Keratinocyte (primary cell): ENCODE measurements at places on chromosomes 1 and 21.

- no peak for DNase-seq
Observed at GRCh38 chr1:229047161-229047839, 223.6 kb upstream of the RAB4A start.

DNA sequence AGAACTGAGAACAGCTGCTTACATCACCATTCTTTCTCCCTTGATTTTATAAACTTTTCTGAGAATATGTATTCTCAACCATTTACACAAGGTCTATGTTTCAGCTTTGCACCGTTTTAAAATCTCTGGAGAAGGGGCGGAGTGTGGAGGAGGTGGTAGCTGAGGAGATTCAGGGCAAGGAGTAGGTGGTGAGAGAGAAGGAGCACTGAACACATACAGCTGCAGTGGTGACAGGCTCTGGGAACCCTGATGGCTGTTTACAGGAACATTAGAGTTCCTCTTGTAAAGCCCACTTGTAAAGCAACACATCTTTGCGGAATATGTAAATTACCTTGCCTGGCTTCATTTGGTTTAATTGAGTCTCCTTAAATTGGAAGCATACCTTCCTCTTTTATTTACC, 89.7 kb downstream of the SMYD2 start:
- no peak for DNase-seq

- DNase-seq: no peak
Observed at GRCh38 chr1:3471356-3472087, 17.1 kb downstream of the ARHGEF16 start.

GRCh38 chr21:27300770-27301169, 333.9 kb upstream of the ADAMTS5 start:
- no peak for DNase-seq

DNA sequence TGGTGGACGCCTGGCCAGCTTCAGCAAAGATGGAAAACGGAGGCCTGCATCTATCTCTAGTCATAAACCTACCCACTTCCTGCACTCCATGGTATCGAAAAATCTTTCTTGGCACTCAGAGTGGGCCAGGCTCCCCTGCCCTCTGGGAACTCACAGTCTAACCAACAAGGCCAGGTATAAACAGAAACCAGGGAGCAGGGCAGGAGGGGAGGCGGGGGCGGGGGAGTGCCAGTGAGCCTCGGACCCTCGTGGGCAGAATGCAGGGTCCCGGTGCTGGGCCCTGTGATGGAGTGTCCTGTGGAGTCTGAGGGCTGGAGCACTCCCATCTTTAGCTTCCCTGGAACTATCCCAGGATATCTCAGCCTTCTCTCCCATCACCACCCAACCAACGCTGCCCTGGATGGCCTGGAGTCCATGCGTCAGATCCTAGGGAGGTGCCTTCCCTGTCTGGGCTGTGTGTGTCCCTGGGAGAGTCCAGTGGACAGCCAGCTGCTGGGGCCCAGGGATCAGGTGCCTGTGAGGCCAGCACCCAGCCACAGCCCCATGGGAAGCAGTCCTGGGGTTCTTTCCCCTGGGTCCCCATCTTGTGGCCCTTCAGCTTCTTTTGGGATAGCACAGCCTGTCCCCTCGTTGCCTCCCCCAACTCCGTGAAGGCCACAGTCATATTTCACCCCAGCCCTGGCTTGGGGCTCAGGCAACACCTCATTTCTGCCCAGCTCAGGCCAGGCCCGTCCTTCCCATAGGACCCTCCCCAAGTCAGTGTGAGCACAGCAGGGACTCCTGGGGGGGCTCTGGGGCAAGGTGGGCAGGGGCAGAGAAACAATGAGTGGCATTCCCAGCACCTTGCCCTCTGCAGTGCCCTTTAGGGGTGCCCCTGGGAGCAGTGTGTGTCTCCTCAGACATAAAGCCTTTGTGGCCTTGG, 1.1 kb upstream of the EPS8L3 start:
- no peak for DNase-seq

DNA sequence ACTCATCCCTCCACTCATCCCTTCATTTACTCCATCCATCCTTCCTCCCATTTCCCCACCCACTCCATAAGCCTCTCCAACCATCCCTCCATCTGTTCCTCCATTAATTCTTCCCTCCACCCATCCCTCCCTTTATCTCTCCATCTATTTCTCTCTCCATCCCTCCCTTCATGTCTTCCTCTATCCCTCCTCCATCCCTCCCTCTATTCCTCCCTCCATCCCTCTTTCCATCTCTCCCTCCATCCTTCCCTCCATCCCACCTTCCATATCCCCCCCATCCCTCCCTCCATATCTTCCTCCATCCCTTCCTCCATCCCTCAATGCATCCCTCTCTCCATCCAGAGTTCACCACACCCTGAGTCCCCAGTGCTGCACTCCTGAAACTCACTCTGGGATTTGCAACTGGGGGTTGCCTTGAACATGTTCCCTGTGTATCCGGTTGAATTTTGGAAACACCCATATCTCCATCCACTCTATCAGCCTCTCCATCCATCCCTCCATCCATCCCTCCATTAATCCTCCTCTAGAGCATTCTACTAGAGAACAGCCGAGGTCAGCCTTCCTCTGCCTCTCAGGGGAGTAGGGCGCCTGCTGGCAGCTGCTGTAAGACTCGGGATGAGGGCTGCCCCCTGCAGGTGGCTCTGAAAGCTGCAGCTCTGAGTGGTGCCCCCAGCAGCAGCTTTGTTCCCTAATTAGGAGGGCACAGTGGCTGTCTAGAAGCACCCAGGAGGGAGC, 39.4 kb downstream of the ABCG1 start:
- DNase-seq: no peak

DNA sequence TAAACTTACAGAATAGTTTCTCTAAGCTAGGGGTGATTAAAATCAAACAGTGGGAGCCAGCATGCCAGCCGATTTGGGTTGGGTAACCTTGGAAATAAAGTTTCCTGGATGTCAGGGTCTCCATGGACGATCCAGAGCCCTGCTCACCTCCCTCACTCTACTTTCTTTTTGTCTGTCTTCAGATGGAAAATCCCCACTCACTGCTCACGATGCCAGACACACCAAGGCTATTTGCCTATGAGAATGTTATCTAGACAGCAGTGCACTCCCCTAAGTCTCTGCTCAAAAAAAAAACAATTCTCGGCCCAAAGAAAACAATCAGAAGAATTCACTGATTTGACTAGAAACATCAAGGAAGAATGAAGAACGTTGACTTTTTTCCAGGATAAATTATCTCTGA, 13.9 kb downstream of the SLAMF7 start:
- no peak for DNase-seq

GRCh38 chr1:2234762-2235113, 6.6 kb downstream of the SKI start:
- no peak for DNase-seq
